ENCODE measurements at places on chromosomes 2 and 18.
A peak's percentile ranks its signal among the peaks of the same experiment; 100 is the strongest.

DNA sequence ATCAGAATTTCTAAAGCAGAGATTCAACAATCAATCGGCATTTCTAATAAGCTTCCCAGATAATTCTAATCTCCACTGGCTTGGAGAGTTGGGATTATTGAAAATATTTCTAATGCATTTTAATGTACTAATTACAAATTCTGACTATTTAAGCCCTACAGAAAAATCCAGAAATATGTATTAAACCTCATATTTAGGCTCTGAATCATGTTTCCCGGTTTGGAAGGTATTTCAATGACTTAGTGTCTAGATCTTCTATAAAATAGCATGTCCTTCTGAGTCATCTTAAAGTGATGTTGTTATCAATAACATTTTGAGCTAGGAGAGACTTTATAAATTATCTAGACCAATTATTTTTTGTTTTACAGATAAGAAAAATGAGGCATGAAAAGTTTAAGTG is 258.8 kb upstream of the NRXN1 start:
- DNase-seq: no peak

DNA sequence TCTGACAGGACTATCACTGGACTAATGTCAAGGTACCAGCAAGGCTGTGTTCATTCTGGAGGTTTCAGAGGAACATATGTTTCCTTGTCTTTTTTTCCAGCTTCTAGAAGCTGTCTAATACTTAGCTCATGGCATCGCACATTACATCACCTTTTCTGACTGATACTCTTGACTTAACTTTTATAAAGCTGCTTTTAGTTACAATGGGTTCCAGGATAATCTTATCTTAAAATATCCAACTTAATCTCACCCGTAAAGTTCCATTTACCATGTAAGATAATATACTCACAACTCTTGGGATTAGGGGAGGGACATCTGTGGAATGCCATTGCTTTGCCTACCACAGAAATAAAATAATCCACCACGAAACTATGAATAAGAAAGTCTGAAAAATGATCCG is 394.2 kb downstream of the CDH19 start:
- no peak for DNase-seq

DNA sequence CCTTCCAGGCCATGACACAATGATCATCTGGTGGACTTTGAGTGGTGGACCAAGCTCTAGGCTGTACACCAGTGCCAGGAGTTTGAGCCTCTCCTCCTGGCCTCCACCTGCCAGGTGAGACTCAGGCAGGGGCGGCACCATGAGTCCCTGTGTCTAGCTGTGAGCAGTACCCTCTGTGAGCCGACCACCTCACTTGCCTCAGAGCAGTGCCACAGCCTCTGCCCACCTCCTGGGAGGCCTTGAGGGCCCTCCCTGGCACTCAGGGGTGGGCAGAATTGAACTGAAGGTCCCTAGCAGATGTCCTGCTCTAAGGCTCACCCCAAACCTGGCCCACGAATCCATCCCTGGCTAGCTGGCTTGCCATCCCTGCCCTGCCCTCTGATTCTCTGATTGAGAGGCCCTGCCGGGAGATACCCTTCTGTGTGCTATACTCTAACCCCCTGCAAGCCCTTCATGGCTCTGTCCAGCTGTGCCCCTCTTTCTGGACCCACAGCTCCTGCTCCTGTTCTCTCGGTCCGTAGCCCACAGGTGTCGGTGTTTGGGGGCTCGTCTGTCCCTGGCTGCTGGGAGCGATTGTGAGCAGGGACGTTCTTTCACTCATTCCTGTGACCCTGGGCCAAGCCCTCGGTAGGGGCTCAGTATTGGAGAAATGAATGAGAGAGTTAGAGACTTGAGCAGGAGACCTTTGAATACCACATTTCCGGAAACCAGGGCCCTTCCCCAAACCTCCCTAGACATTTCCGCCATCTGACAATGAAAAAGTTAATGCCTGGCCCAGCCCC is 70.0 kb downstream of the INHBB start:
- no peak for DNase-seq

DNA sequence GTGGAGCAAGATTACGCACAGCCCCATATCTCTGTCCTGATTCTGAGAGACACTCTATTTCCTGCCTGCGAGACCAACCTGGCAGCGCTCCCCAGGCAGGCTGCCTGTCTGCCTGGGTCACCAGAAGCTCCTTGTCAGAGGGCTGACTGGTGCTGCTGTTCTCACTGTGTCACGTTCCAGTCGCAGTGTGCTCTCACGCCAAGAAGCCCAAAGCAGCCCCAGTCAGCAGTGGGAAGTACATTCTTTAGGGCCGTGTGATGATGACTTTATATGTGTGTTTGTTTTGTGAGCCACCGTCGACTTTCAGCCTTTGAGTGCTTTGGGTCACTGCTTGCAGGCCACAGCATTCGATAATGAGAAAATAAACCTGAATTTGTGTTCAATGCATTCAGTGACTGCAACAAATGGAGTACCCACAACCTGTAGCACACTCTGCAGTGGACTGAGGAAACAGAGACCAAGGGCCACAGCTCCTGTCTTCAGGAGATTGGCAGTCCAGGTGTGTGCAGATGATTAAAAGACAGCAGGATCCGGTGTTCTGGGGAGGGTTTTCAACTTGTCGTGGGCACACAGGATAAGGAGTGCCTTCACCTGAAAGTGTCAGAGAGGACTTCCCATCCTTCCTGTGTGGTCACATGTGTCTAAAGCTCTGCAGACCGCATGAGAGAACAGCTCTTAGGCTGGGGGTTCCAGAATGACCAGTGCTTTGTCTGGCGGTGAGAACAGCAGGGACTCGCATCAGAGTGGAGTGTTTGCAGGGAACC is 4.8 kb downstream of the TNFRSF11A start:
- no peak for DNase-seq

GRCh38 chr2:50196775-50197480 is 835.0 kb downstream of the NRXN1 start:
- no peak for DNase-seq

DNA sequence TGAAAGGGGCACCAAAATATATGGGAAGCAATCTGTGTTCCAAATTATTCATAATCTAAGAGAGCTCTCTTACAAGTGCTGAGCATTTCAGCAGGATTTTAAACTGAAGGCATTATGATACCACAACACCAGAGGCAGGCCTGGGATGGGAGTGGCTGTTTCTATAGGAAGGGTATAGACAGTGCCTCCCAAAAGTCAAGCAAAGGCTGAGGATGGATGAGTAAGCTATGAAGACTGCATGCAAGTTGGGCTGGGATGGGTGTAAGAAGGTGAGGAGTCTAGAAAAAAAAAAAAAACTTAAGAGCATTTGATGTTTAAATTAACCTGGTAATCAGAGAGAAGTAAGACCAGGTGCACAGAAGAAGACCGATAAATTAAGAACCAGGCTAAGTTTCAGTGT is 132.5 kb downstream of the OSR1 start:
- DNase-seq: no peak

- no peak for DNase-seq
These were observed 89.7 kb downstream of the CRIM1 start for GRCh38 chr2:36445185-36445866.

DNA sequence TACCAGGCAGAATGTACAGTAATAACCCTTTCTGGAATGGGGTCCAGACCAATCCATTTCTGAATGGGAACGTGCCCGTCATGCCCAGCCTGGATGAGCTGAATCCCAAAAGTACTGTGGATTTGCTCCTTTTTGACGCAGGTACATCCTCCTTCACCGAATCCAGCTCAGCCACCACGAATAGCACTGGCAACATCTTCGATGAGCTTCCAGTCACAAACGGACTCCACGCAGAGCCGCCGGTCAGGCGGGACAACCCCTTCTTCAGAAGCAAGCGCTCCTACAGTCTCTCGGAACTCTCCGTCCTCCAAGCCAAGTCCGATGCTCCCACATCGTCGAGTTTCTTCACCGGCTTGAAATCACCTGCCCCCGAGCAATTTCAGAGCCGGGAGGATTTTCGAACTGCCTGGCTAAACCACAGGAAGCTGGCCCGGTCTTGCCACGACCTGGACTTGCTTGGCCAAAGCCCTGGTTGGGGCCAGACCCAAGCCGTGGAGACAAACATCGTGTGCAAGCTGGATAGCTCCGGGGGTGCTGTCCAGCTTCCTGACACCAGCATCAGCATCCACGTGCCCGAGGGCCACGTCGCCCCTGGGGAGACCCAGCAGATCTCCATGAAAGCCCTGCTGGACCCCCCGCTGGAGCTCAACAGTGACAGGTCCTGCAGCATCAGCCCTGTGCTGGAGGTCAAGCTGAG is 89.6 kb downstream of the SH3BP4 start:
- no peak for DNase-seq

- peak; percentile 13 for DNase-seq
These were observed 339.4 kb downstream of the CMPK2 start for GRCh38 chr2:6526093-6526824.

- no peak for DNase-seq
These were observed 30.4 kb upstream of the MGAT4A start for GRCh38 chr2:98761267-98761781.

DNA sequence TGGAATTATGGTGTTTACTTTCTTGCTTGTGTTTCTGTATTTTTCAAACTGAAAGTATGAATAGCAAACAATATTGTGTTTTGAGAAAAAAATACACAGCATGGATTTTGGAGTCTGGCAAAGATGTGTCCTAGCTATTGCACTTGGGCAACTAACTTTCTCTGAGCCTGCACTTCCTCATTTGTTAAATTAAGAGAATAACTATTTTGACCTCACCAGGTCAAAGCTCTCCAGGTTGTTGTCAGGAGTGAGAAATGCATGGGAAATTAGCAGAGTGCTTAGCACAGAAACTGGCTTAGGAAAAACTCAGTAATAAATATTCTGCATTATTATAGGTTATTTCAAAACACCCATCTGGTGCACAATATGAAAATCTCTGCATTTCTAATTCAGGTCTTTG is 28.2 kb downstream of the LYPD1 start:
- DNase-seq: no peak

DNA sequence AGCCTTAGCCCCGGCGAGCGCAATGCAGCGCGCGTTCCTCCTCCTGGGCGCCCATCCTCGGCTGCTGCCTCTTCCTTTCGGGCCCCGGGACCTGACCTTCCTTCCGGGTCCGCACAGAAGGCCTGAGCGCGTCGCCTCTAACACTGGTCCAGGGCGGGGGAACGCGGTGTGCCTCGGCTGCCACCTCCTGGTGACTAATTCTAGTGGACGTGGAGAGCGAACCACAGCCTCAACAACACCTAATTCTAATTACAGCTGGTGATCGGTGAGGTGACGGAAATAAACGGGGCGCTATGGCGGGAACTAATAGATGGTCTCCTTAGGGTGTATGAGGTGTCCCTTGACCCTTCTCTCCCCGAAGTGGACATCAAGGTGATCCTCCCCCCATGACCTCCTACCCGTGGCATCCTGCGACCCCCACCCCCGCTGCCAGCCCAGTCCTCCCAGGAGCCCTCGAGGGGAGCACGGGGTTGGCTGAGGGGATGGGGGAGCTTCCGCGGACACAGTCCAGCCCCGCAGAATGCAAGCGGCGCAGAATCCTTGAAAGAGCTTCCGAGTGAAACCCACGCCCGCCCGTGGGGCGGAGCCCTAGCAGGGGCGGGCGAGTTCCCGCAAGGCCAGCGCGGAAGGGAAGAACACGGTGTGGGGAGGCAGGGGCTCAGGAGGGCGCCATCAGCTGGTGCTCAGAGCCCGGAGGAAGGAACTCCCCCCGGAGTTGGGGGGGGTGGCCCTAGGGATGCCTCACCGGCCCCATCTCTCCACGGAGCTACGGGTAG is 12.8 kb upstream of the HMSD start:
- DNase-seq: peak; percentile 42

DNA sequence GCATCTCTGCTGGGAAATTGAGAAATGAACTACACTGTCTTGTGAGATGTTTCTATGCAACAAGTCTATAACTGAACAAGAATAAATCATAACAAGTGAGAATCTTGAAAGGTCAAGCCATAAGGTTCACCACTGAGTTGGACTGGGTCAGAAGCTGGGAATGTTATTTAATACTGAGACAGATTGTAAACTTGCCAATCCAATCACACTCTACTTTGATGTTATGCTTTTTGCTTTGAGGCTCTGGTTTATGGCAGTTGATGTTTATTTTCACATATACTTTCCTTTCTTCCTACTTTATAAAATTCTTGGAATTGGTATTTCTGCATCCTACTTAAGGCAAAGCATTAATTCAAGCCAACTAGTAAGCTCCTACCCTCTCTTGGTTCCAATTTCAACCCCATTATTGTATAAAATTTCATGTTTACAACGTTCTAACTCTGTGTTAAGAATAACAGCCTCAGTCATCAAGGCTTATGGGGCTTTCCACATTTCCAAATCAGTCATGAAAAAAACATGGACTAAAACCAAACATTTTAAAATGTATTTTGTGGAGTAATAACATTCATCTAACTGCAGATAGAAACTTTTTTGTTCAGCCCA is 533.4 kb downstream of the NYAP2 start:
- DNase-seq: peak; percentile 11

DNA sequence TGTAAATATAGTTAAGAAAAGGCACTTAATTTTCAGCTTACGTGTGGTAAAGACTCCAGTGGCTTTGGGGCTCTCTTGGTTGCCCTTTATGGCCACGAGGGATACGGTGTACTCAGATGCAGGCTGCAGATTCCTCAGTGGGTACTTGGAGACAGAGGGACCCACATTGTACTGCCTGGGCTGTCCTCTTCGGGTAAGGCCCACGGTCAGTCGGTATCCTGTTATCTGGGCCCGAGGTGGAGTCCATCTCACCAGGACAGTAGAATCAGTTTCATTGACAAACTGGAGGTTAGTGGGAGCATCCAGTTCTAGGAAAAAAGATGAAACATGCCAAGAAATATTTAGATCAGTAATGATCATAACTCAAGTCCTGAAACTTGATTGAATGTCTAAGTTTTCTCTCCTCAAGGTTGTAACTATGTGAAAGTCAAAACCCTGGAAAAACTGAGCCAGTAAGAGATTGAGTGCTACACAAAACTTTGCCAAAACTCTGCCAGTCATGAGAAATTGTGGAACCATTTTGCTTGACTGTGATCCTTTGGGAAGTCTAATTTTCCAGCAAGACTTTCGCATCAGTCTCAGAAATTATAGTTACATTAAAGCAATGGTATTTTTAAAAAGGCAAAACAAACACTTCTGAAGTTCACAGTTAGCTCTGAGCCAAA is 31.4 kb downstream of the FN1 start:
- DNase-seq: no peak

DNA sequence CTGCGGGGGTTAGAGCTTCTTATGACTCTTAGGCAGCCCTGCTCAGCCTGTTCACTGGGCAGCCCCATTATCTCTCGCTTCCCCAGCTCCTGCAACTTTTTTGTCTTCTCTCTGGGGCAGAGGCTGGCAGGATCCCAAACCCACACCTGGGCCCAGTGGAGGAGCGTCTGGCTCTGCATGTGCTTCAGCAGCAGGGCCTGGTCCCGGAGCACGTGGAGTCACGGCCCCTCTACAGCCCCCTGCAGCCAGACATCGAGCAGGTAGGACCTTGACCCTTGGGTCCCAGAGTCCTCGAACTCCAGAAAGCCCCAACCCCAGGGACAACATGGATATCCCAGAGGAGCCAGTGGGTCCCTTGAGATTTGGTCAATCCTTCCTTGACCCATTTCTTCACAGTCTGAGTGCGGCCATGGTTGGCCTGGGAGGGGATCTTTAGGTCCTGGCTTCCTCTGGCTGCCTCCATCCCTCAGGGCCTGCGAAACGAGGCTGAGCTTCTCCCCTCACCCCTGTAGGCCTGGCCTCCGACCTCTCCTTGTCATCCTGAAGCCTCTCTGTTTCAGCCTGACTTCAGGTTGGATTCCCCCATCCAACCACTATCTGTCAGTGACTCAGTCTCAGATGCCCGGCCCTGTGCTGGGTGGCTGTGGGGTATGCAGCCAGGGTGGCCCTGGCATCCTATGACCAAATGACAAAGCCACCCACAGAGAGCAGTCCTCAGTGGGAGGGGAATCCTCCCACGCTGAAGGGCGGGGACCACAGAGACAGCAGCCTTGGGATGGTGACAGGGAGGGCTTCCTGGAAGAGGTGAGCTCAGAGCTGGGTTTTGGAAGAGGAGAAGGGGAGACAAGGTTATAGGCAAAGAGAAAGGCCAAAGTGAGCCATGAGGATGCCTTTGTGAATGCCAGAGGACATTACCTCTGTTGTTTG is 214.2 kb downstream of the DYSF start:
- no peak for DNase-seq

Measured in right lung (tissue), 10 donors.